Right atrium auricular region (tissue), 2 donors: ENCODE measurements at places on chromosomes 4 and X. TPM values are rescaled to one million over a fixed set of nuclear protein-coding genes. Genes with fewer than 3 reads are reported as not detected.

DNA sequence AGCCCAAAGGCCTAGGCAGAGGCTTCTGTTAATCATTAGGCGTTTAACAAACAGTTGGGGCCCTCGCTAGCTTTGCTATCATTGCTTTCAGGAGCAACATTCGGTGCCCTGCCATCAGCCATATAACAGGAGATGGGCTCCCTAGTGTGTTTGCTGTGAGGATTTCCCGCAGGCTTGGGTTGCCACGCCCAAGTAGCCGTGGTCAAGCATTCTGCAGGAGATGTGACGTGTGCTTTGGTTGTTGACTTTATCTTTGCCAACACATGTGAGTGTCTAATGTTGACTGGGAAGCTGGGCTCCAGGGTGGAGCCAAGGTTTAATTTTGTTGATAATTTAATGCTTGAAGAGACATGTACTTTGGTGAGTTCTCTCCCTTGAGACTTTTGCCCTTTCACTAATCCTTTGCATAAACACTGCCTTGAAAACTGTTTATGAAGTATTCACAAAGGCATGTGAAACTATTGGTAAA lies 184.6 kb upstream of the KIT start:
- DNase-seq: no peak

DNA sequence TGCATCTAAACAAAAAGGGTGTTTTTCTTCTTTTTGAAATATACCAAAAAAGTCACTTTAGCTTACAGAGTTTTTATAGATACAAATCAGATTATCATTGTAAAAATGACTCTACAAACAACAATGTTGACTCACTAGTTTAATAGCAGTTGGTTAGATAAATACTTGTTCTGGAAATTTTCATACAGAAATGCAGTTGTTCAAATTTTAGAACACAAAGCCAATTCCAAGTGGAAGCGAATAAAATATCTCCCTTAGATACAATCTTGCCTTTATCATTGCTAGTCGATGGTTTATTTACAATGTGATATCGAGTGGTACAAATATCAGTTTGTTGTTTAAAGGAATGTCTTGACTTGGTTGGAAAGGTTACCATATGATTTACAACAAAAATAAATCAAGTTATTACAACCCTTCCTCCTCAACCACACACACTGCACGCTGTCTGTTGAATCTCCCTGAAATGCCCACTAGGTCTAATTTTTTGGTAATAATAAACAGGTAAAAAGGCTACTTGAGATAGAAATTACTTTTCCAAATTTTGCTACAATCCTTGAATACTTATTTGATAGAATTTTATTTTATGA lies 114.8 kb downstream of the CDS1 start:
- DNase-seq: no peak

GRCh38 chrX:33336783-33337182 lies 125.4 kb upstream of the DMD start:
- DNase-seq: no peak

- DNase-seq: no peak
Measured at GRCh38 chrX:19893727-19894126, 6.3 kb upstream of the SH3KBP1 start.

GRCh38 chrX:118252967-118253366 lies 92.9 kb upstream of the WDR44 start:
- no peak for DNase-seq

DNA sequence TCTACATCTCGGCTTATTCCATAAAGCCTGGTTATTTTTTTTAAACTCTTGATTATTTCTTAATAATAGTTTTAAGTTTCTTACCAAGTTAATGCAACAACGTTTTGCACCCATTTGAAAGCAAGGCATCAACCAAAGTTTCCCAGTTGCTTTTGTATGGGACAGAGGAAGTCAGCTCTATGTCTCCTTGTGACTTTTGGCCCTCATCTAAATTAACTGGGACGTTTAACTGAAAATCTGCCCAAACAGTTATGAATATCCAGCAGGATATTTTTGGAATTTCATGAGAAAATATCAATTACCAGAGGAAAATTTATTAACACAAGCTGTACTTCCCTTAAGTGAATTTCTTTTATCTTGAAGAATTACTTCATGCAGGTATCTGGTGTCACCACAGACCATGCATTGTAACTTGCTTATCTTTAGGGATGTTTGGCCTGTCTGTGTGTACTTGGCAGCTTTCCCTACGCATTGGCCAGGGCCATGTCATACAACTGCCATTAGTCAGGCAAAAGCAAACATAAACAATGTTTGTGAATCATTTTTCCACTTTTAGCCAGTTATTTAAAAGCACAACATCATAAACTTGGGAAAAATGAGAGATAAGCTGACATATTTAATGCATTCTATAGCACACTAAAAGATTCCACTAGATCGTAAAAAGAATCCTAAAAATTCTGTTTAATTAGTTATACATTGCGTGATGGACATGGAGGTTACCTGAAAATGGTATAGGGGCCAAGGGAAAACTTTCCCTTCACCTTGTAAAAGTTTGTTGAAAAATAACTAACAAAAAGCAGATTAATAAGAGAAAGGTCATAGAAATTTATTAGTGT lies 101.4 kb upstream of the PDE5A start:
- DNase-seq: no peak

GRCh38 chr4:76703123-76703490 lies 194.8 kb downstream of the SOWAHB start:
- no peak for DNase-seq

- no peak for DNase-seq
Measured at GRCh38 chrX:19647731-19648588, 132.7 kb upstream of the MAP3K15 start.

DNA sequence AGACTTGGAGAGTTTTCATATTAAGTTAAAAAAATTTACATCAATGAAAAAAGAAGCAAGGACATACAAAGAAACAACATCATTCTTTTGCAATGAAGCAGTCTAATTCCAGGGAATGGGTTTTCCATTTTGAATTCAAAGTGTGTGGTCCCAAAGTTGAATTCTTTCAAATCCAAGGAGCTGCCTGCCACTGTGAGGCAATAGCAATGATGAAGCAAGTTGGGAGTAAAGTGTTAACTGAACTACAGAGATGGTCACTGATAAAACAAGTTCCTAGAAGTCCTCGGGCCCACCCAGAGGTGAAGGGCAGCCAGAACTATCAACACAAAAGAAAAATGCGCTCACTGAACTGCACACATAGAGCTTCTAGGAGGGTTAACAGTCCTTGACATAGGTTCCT lies 115.9 kb downstream of the RAB28 start:
- DNase-seq: no peak

- no peak for DNase-seq
Measured at GRCh38 chrX:31423609-31424189, 351.9 kb upstream of the FTHL17 start.

The USP17L25 gene
- total RNA-seq: not detected

The TSR2 gene
- 16.9 TPM for total RNA-seq

The MMRN1 gene
- total RNA-seq: 6.9 TPM

The FGF13 gene
- 1.9 TPM for total RNA-seq
